ENCODE measurements at places on chromosomes 11 and 22.
A peak's percentile ranks its signal among the peaks of the same experiment; 100 is the strongest.

DNA sequence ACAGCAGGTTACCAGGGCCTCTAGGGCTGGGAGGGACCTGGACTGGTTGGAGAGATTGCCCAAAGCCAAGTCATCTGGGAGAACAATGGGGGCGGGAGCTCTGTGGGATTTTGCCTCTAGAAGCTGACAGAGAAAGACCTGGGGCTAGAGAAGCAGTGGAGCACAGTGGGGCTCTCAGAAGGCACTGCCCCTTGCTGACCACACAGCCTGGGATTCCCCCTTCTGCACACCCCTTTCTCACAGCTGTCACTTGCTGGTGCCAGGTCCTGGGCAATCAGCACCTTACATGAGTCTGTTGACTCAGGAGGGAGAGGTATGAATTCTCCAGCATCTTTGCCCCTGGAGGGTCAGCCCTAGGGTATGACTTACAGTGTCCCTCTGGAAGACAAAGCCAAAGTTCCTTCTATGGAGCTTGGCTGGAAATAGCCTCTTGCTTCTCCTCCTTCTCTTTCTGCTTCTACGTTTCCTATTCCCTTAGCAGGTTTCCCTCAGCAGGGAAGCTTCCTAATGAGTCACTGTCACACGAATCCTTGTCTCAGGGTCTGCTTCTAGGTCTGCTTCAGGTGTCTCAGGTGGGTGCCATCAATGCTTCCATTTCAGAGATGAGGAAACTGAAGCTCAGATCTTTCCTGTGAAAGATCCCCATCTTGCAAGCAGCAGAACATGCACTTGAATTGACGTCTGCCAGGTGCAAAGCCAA is 27.0 kb downstream of the GDPD5 start:
- no peak for DNase-seq

DNA sequence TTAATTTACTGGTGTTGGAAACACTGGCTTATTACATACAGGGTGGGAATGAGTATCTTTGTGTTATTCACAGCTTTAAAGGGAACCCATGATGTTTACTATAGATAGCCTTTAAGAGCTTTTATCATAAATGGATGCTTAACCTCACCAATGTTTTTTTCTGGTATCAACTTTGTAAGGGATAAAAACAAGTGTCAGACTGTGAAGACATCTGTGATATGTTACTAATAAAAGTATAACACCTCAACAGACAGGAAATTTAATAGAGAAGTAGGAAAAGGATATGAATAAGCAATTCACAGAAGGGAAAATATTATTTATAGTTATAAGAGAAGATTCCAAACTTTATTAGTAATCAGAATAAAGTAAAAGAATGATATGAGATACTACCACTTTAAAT is 46.3 kb downstream of the ACAT1 start:
- DNase-seq, result no peak

GRCh38 chr11:35313066-35313759 is 106.1 kb downstream of the SLC1A2 start:
- no peak for DNase-seq

DNA sequence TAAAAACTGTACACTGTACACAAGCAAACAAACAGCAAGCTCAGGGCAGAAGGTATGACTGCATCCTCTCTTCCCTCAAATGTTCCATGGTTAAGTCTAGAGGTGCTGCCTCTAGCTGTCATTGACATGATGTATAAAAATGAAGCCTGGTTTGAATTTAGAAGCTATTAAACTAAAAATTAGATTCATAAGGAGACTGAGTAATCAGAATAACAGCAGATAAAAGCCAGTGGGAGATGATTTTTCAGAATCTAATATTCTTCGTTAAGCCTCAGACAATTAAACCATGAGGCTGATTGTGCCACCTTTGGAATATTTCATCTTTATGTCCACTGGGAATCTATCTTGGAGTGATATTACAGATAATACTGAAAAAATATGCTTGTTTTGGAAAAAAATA is 101.4 kb upstream of the ZC3H12C start:
- DNase-seq, result no peak

DNA sequence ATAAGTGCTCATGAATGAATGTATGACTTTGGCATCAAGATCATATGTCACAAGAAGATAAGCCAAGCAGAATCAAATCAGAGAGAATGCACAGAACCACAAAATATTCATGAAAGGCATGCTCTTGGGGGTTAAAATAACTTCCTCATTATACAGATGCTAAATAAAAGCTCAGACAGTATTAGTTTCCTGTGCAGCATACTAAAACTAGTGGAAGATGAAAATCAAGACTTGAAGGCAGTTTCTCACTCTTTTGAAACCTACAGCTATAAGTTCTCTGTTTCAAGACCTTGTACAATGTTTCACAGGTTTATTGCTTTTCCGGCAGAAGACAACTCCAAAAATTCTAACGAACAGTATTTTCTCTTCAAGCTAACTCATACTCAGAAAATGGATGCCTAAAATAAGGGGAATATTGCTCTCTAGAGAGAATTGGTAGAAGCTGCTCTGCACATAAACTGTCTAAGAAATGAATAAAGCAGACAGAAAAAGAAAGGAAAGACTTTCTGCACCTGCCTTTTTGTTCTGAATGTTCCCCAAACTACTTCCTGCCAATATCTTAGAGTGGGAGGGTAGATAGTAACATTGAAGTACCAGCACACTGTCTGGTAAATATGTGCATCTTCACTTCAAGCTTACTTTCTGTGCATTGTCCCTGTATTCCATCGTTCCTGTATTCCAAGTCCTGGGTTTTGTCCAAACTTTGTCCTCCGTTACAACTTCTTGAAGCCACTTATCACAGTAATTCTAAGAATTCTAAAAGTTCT is 639.4 kb upstream of the FAT3 start:
- no peak for DNase-seq

DNA sequence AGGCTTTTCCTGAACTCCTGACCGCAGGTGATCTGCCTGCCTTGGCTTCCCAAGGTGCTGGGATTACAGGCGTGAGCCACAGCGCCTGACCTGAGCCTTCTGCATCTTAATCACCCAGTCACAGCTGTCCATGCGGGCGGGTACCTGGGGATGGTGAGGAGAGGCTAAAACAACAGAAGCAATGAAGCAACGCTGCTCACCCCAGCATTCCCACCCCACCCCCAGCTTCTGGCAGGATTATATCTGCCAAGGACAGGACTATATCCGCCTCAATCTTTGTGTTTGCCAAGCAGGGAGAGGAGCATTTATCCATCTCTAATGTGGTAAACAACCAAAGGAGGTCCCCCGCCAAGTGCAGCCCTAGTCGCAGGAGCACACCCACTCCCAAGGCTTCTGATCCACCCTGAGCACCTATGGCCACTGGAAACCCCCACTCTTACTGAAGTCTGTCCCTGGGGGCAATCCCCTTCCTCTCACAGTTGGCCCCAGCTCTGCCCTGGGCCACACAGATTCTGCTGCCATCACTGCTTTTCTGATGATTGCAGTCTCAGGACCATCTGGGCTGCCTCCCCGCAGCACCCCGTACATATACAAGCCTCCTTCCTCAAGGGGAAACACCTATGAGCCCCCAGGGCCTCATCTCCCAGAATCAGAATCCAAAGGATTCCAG is 8.8 kb upstream of the LGALS2 start:
- no peak for DNase-seq

DNA sequence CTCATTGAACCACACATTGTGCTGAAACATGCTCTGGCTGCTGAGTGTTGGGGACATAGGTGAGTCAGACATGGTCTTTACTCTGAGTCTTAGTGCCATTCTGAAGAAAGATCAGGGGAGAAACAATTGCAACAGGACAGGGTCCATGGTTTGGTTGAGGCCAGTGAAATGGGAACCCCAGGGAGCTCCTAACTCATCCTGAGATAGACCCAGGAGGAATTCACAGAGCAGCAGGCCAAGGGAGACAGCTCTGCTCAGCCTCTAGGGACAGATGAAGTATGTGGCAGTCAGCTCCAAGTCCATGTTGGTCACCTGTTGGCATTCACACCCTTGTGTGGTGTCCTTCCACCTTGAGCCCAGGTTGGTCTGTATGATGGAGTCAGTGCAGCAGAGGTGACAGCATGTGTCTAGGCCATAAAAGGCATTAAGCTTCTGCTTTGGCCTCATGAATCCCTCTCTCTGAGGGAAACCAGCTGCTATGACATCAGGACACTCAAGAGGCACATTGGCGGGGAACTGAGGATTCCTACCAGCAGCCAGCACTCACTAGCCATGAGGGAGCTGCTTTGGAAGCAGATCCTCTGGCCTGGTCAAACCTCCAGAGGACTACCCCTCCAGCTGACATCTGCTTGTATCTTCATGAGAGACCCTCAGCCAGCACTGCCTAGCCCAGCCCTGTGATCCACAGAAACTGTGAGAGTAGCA is 50.3 kb upstream of the MYEOV start:
- DNase-seq, result no peak

DNA sequence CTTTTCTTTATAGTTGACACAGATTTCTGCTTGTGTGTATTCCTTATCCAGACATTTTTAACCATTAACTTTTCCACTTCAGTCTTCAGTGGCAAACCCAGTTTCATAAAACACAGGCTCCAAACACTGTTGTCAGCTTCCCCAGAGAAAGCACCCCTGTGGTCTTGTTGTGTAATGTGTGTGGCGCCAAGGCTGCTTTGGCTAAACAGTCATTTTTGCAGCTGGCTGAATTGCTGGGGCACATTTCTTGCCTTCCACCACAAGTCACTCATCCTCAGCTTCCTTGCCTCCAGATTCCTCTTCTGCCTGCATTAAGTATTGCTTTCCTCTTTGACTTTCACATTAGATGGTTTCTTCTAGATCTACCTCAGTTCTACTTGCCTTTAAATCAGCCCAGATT is 40.5 kb downstream of the ARHGAP1 start:
- no peak for DNase-seq

DNA sequence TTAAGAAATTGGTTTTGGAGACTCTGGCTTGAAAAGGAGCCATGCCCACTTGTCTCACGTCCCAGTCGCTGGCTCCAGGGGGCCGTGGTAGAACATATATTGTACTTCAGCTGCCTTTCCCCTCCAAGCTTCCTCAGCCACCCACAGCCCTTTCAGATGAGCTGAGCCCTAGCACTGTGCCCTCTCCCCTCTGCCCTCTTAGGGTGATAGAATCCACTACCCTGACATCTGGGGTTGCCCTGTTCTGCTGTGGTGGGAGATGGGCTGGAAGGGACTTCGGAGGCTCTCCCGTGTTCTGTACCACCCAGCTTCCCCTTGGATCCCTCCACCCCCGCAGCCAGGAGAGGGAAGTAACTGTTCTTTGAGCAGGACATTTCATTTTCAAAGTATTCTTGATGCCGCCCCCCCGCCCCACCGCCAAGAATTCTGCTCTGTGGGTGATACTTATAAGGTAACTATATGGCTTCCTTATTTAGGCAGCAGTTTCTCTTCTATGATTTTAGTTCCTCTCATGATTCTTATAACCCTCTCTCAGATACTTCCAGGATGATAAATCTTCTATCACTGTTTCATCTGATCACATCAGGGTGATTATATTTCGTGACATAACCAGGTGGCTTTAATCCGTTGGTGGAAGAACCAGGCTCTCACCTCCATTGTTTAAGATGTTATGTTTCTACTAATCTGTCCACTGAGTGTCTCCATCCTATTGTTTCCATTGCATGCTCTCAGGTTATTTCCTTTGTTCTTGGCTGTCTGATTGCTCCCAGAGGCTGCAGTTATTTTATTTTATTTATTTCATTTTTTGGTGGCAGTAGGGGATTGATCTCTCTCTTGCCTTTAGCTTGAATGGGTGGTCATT is 24.1 kb downstream of the ZBTB16 start:
- no peak for DNase-seq

GRCh38 chr11:2551131-2551530 is 106.3 kb downstream of the KCNQ1 start:
- no peak for DNase-seq

GRCh38 chr11:85740481-85741400 is 54.7 kb upstream of the CCDC89 start:
- DNase-seq, result no peak

DNA sequence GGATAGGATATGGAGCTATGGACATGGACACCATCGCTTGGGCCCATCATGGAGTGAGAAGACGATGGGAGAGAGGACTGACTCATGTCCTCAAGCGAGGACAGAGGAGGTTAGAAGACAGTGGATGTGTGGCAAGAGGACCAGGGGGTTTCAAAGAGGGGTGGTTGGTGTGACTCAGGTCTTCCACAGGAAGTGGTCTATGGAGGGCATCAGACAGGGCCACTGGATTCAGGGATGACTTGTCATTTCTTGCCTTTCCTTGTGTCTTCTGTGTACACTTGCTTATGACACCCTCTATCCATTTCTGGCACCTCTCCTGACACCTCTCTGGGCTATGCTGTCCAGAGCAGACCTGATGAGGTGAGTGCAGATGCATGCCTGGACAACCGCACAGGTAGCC is 115.4 kb downstream of the OSBP2 start:
- peak; percentile 21 for DNase-seq

- DNase-seq, result no peak
These were observed at the start of gene GRK2 for GRCh38 chr11:67266449-67267187. Gene GRK2 (plus strand): TSS chr11:67266473. CDS start chr11:67266700, 227 bp downstream.

- no peak for DNase-seq
These were observed 240.5 kb upstream of the FAT3 start for GRCh38 chr11:91984033-91984584.

- no peak for DNase-seq
These were observed 4.5 kb downstream of the APIP start for GRCh38 chr11:34911676-34912075.

DNA sequence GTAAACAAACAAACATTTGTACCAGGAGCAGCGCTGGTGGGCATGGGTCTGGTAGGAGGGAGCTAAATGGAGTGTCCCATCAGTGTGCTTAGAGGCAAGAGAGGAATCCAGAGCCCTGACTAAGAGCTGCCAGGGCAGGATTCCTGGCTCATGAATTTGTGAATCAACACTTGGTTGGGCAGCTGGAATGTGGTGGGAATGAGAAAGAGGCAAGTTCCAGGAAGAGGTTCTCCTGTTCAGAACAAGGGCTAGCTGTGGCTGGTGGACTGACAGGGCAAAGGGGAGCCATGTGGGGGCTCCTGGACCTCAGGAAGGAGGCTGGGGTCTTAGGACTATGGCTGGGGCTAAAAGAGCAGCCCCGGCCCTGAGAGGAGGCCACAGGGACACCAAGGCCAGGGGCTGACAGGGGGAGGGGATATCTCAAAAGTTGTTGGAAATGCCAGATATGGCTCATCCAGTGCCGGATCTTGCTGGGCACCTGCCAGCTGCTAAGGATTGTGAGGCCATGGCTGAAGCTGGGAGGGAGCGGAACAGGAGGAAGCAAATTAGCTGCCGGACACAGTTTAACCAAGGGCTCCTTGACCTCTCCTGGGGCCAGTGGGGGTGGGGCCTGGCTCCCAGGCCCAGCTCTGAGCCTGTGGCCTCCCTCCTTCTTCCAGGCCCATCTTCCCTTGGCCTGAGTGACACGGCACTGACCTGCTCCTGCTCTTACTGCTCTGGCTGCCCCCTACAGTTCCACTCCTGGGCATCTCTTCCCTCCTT is 14.6 kb upstream of the P2RY6 start:
- DNase-seq, result no peak

Measured in activated CD4-positive, alpha-beta T cell treated with anti-CD3 and anti-CD28 coated beads, Interleukin-2, amount 50 U/mL, for 16 hours (primary cell).